AG09319 (cell line): ENCODE measurements at places on chromosomes 5 and 9.

DNA sequence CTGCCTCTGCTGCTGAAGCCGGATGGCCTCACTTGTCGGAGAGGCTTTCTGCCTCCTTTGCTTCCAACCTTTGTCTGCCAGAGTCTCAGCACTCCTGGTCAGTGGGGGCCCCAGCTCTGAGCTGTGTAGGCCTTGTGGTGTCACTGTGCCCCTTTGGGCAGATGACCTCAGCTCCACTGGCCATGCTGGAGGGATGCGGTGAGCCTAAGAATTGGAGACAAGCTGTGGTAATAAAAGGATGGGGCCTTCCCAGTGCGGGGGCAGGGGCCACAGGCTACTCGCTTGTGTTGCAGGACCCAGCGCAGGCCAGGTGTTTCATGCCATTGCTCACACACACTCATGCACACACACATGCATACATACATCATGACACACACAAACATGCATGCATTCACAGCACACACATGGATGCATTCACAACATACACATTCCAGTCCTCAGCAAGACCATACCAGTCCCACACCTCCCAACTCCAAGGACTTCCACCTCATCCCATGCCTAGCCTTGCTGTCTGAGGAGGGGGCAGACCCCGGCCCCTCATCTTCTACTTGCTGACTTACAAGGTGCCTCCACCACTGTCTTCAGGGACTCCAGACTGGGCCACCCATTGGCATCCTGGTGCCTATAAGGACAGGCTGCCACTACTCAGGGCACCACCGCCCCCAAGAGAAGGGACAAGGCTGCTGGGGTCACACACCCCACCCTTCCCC, 237.7 kb downstream of the SYK start:
- no peak for DNase-seq

DNA sequence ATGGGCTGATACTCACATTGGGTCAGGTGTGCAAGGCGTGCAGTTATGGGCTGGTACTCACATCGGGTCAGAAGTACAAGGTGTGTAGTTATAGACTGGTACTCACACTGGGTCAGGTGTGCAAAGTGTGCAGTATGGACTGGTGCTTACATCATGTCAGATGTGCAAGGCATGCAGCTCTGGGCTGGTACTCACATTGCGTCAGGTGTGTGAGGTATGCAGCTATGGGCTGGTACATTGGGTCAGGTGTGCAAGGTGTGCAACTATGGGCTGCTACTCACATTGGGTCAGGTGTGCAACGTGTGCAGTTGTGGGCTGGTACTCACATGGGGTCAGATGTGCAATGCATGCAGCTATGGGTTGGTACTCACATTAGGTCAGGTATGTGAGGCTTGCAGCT, 213.8 kb downstream of the SEMA5A start:
- DNase-seq, result no peak

DNA sequence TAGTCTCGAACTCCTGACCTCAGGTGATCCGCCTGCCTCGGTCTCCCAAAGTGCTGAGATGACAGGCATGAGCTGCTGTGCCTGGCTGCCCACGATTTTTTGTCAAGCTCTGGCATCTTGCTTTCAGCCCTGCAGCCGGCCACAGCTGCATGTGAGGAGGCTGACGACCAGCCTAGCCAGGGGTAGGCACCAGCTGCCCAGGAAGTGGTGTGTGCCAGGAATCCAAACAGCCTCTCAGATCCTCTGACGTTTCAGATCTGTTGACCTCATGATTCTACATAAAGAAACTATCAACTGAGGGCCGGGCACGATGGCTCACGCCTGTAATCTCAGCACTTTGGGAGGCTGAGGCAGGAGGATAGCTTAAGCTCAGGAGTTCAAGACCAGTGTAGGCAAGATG, 19.0 kb downstream of the DYNC2I2 start:
- no peak for DNase-seq

DNA sequence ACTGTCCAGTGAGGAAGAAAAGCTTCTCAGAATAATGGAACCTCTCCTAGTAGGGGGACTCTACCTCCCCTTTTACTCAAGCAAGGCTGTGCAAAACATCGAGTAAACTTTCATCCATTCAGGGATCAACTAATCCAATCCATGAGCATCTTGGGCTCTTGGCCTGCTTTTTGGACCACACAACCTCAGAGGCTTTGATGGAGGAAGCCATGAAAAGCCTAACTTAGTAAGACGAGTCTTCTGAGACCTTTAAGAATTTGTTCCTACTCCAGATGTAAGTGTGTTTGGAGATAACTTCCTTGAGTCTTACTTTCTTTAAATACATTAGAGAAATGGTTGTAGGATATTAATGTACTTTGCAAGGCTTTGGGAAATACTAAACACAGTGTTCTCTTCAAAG, 49.1 kb downstream of the MARCHF3 start:
- no peak for DNase-seq

DNA sequence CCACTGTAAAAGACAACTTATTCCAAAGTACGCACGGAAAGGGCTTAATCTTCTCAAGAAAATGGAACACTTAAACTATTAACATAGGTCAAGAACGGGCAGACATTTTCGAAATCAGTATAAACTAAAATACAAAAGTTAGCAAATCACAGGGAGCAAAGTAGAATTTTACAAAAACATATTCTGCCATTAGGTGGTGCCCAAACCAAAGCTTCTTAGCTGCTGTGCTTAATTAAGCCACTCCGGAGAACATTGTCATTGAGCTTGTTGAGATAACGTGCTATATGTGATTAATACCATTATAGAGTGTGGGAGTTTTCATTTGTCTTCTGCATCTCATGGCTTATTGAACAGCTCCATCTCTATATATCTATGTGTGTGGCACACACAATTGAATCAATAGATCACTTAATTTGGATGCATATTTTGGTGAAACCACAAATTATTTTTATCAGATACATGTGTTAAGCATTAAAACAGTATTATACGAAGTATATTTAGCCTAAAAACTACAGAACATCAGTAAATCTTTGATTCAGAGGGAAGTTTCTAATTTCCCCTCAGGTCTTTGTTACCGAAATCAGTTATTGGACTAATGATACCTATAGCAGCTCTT, 23.4 kb downstream of the UBLCP1 start:
- DNase-seq, result no peak

GRCh38 chr9:132536124-132536523, 46.3 kb upstream of the BARHL1 start:
- no peak for DNase-seq
